ENCODE measurements at places on chromosomes 7 and 10.

DNA sequence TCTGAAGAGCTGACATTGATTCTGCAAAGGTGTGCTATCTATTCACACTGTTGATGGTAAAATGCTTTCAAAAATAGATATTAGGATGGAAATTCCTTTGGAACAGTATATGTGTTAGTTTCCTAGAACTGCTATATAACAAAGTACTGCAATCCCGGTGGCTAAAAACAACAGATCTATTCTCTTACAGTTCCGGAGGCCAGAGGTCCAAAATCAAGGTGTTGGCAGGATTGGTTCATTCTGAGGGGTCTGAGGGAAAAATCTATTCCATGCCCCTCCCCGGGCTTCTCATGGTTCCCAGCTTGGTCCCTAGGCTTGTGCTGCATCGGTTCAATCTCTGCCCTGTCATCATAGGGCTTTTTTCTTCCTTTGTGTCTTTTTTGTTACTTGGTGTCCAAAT is 79.9 kb downstream of the ADD3 start:
- DNase-seq, result no peak

- no peak for DNase-seq
These were observed 18.2 kb upstream of the PRKAG2 start for GRCh38 chr7:151895008-151895630.

DNA sequence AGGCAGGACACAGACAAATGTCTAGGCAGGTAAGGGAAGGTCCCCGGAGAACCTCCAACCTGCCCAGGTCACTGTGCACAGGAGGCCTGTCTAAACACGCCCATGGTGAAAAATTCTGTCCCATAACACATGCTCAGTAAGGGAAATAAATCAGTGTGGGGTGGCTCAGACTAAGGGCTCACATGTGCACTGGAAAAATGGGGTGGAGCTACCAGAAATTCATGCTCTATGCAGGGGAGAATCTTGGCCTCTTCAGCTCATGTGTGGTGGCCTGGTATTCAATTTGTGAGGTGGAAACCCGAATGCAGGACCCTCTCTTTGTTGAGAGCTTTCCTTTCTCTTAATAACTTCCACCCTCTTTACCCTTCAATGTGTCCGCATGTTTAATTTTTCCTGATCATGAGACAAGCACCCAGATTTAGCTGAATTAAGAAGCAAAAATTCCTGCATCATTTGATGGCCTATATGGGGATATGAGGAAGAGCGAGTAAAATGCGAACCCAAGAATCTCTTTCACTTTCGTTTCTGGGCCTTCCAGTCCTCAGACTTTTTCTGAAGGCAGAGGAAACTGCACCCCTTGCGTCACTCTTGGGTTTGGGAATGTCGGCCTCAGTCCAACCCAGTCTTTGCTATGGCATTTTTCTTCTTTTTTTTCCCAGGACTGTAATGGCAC is 163.2 kb downstream of the DGKB start:
- no peak for DNase-seq

- DNase-seq, result no peak
These were observed 83.2 kb upstream of the CHST15 start for GRCh38 chr10:124176349-124177179.

GRCh38 chr10:71634531-71635164 is 84.9 kb downstream of the C10orf105 start:
- no peak for DNase-seq

GRCh38 chr10:10776363-10776762 is 241.3 kb upstream of the CELF2 start:
- no peak for DNase-seq

GRCh38 chr10:15793664-15794063 is 66.6 kb downstream of the MINDY3 start:
- DNase-seq, result no peak

GRCh38 chr7:82384051-82384464 is 59.5 kb downstream of the CACNA2D1 start:
- no peak for DNase-seq

DNA sequence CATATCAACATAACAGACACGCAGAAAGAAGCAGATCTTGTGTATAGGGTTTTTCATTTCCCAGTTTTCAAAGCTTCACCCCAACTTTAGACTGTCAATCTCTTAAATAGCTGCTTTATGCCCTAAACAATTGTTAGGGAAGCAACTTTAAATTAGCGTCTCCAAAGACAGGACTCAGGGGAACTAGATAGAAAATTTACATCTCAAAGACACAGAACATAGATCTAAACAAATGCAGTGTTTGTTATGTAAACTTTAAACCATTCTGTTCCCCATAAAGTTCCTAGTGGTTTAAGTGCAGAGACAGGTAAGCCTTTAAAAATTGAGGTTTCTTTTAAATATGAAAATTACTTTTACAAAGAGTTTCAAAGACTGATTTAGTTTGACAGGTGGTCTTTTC is 379.2 kb upstream of the GHITM start:
- no peak for DNase-seq

DNA sequence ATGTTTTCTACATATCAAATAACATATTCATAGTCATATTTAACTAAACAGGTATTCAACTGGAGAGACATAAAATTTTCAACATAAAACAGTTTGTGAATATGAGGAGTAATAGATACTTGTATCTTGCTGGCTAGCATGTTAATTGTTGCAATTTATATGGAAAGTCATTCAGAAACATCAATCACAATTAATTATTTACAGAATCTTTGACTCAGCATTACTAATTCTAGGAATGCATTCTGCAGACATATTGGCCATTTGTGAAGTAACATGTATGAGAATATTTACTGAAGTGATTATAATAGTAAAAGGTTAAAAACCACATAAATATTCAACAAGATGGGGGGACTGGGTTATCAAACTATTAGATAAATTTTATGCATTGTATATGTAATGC is 203.7 kb downstream of the TSPAN12 start:
- DNase-seq, result no peak

GRCh38 chr7:37382546-37383088 is 66.0 kb downstream of the ELMO1 start:
- DNase-seq, result no peak

- no peak for DNase-seq
These were observed 717.9 kb downstream of the PHTF2 start for GRCh38 chr7:78516450-78516849.

DNA sequence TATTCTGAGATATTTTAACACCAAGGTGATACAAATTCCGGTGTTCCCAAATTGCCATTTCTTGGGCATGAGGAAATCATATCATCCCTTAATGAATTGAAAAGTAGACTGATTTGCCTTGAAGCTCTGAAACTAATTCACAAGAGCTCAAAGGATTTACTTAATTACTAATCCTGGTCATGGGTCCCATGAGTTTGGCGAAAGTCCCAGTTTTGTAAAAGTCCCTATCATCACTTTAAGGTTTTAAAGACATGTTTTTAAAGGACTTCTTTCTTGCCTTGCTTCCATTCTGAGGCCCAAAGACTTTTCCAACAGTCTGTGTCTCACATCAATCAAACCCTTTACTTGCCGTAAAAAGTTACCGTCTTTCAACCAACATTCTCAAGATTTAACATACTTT is 377.9 kb downstream of the DNAJB9 start:
- no peak for DNase-seq

All from activated naive CD8-positive, alpha-beta T cell treated with anti-CD3 and anti-CD28 coated beads for 36 hours (primary cell).